Mesenteric fat pad (tissue), 1 donor: ENCODE measurements at places on chromosomes 1 and 21. TPM values are rescaled to one million over a fixed set of nuclear protein-coding genes. Genes with fewer than 3 reads are reported as not detected.

Gene CNR2
- total RNA-seq, result not detected

Gene TIE1
- total RNA-seq, result 42.6 TPM

Gene TTC24
- not detected for total RNA-seq

Gene PRAMEF17
- total RNA-seq, result not detected

Gene GRIK1
- 0.16 TPM for total RNA-seq

Gene TFAP2E
- total RNA-seq, result 1.2 TPM

Gene NCSTN
- total RNA-seq, result 102 TPM

GRCh38 chr1:205376739-205377138, 20.0 kb upstream of the KLHDC8A start:
- no peak for DNase-seq

DNA sequence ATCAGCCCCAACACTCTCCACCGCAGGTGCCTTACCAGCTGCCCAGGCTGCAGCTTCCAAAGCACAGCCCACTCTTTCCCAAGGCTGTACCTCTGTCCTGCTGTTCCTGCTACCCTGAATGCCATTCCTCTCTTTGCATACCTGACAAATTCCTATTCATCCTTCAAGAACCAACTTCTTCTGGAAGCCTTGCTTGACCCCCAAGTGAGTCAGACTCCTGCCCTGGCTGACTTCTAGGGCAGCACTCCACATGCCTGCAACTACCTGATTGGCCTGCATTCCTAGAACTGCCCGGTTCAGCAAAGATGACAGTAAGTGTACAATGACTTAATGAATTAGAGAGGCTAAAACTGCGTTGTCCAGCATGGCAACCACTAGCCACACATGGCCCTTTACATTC, 20.8 kb upstream of the PDZK1IP1 start:
- no peak for DNase-seq

- DNase-seq, result no peak
These were observed 28.1 kb downstream of the AHDC1 start for GRCh38 chr1:27575840-27576331.
